Activated B cell treated with CpG ODN at 0.5 μM for 24 hours (primary cell): ENCODE measurements at places on chromosomes 1 and 21.

DNA sequence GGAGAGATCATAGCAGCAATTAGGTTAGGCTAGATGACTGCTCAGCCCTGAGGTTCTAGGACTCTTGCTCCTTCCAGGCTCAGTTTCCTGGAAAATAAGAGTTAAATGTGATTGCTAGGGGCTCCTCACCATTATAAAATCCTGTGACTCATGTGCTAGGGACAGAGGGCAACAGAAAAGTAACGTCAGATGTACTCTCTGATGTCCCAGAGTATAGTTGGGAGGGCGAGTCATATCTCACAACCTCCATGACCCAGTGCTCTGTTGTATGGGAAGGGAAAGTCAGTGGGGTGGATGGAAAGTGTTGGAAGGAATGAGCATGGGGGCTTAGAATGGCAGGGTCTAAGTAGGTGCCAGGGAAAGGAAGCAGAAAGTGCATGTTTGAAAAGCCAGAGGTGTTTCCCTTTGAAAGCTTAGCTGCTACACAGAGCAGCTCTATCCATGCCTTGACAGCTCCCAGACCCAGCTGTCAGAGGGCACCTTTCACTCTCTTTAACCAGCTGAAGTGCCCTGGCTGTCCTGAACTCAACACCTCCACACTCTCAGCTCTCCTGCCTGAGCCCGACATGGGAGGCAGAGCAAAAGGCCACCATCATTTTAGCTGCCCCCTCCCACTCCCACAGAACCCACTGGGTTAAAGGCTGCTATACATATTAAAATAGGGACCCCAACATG is 11.6 kb downstream of the GJA5 start:
- DNase-seq: no peak

DNA sequence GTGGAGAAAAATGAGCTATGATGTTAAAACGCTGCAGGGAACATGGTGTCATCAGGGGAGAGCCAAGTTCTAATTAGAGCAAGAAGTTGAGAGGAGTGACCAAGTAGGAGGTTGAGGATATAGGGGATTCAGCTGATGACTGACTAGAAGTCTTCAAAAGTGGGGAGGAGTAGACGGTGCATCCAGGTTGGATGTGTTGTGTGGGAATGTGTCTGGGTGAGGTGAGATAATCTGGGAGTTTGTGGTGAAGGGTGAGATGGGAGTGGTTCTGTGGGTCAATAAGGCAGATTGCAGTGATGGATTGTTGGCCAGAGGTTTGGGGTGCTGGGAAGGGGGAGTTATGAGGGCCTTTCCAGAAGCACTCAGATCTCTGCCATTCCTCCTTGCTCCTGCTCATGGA is 72.0 kb upstream of the IRF2BP2 start:
- DNase-seq: no peak

GRCh38 chr1:111275780-111276433 is 14.7 kb upstream of the CHIA start:
- no peak for DNase-seq

DNA sequence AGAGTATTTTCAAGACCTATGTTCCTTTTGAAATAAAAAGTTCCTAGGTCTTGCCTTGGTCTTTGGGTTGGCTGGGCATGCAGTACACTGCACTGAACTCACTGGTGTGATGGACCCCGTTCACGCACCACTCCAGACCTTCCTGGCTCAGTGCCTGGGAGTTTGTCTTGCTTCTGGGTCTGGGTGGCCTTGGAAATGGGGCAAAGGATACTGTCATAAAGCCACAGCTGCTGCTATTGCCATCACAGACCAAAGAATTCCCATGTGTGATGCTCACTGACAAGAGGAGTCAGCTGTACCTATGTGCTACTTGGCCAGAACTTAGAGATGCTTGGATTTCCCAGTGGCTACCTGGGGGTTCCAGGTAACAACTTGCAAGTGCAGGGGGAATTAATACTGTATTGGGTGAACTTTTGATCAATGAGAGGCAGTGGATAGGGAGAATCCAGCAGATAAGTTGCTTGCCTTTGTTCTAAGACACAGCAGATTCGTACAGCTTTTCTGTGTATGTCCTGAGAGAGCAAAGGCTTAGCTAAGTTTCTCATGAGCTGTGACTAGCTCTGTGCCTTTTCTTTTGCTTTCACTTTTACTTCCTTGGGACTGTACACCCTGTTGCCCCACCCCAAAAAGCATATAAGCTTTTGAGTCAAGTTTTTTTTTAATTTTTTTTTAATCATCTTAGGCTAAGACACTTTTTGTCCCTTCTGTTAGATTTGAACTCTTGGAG is 115.3 kb downstream of the RUNX1 start:
- no peak for DNase-seq
